ENCODE measurements at places on chromosomes 11 and 22.

GRCh38 chr22:23755711-23756110 is 1.5 kb upstream of the VPREB3 start:
- DNase-seq: no peak

DNA sequence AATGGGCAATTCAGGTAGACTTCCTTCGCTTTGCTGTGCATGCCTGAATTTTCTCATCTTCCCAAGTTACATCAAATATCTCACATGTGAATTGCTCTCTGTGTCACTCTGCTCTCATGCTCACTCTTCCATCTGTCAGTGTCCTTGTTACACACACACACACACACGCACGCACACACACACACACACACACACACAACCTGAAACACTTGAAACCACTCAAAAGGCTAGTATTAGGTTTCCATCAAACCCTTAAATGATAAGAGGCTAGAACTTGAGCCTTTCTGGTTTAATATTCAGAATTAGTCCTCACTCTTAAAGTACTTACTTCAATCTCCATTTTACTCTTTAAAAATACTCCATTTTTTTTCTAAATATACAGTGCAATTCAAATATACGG is 282.4 kb downstream of the C11orf87 start:
- DNase-seq: no peak

GRCh38 chr11:46026606-46027293 is 94.5 kb downstream of the PHF21A start:
- no peak for DNase-seq

DNA sequence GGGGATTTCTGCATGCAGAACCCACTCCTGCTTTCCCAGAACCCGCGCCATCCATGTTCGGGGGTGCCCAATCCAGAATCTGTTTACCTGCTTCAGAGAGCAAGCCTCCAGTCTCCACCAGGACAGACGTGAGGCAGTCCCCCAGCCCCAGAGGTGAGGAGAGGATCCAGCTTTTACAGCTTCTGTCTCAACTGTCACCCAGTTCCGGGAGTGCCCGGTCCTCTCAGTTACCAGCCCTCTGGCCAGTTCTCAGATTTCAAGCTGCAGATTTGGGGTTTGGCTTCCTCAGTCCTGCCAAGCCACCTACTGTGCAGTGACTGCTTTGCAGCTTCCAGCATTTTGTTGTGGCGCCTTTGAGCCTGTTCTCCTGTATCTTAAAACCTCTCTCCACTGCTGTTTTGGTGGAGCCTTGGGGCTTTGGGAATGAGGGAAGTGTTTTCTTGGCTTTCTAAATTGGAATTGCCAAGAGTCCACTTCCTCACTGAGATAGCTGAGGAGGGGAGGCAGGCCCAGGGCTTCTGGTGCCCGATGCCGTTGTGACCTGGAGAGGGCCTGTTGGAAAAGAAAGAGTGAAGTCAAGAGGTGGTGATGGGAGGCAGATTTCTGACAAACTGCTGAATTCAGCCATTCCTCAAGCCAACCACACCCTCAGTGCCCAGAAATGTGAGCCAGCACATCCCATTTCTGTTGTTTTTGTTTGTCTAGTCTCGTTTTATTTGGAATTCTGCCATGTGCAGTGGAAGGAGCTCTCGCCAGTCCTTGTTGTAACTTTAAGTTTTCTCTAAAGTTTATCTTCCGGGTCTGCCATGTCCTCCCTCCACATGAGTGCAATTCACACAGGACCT is 513.4 kb downstream of the TBC1D22A start:
- DNase-seq: no peak

GRCh38 chr11:111376181-111376871 is 2.7 kb downstream of the POU2AF1 start:
- no peak for DNase-seq

DNA sequence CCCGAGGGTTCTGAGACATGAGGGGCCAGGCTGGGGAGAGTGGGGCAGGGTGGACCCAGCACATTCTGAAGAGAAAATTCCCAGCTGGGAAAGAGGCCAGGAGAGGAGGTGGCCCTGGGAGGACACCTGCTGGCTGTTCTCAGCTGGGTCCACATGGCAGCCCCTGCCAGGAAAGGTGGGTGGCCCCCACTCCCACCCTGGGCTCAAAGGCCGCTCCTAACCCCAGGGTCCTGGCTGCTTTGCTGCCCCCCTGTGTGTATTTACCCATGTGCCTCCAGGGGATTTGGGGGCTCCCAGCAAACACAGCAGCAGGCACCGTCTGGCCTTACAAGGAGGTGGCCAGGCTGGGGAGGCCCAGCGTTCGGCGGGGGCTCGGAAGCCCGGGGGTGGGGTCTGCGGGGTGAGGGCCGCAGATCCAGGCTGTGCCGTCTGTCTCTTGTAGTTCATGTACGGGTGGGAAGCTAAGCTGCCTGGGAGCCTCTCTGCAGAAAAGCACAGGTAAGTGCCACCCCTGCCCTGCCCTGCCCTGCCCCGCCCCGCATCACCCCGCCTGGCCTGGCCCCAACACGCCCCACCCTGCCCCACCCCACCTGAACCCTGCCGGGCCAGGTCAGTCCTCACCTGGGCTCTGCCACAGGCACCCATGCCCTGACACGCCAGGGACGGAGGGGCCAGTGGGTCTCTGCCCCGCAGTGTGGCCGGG is 10.6 kb downstream of the MUC5B start:
- DNase-seq: no peak

DNA sequence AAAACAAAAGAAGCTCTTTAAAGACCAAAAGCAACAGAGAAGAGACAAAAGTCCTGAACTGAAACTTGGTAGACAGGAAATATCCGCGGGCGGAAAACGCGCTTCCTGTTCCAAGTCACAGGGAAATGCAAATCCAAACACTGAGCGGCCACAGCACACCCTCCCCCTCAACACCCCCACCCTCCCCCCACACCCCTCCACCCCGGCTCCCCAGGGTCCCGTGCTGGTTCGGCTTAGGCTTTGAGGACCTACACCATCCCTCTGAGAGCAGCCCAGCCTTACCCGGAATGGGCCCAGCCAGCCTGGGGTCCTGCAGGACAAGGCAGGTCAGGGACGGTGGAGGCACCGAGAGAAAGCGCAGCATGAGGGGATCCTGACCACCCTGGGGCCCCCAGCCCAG is 160.4 kb downstream of the BRD1 start:
- no peak for DNase-seq

- no peak for DNase-seq
Observed at GRCh38 chr22:47564158-47564450, 801.7 kb downstream of the TBC1D22A start.

GRCh38 chr22:46965555-46966494 is 203.4 kb downstream of the TBC1D22A start:
- DNase-seq: no peak

All from stimulated activated CD8-positive, alpha-beta memory T cell treated with anti-CD3 and anti-CD28 coated beads, Interleukin-4, amount 100 ng/mL, for 24 hours (primary cell).